ENCODE measurements at places on chromosomes 1 and 21.
A peak's percentile ranks its signal among the peaks of the same experiment; 100 is the strongest.

GRCh38 chr1:209870151-209870831 lies 42.5 kb downstream of the UTP25 start:
- DNase-seq: no peak

- DNase-seq: peak; percentile 48
Measured at GRCh38 chr1:160743266-160743665, 4.2 kb downstream of the SLAMF7 start.

DNA sequence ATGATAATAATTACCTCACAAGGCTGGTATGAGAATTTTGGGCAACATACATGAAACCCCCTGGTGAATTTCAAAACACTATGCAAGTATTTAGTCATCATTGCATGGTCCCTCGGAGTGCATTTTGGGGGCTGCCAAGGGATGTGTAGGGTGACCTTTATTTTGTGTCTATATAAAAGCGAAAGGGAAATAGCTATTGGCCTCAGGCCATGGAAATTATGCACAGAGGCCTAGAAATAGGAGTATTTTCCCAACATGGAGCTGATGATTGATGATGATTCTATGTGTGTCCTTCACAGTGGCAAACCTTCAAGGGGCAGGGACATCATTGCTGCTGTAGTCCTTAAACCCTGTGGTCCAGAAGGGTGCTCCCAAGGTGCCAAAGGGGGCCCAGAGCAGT lies 265.5 kb downstream of the ST6GALNAC3 start:
- no peak for DNase-seq

- DNase-seq: peak; percentile 69
Measured at GRCh38 chr1:15100121-15100879, 53.2 kb upstream of the TMEM51 start.

GRCh38 chr1:64030411-64030810 lies 173.0 kb upstream of the UBE2U start:
- DNase-seq: no peak

DNA sequence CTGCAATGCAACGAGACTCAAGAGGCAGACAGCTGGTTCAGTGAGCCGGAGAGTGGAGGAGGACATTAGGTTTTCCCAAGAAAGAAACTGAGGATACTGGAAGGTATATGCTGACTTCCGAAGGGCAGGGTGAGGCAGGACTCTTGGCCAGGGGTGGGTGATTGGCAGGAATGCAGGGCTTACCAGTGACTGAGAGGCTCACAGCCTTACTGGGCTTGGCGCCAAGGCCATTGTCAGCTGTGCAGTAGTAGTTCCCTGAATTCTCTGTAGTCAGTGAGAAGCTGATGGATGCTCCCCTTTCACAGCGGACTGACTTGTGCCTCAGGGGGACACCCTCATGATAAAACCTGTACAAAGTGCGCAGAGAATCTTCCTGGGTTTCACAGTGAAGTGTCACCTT lies 9.6 kb downstream of the FCRL5 start:
- DNase-seq: no peak

DNA sequence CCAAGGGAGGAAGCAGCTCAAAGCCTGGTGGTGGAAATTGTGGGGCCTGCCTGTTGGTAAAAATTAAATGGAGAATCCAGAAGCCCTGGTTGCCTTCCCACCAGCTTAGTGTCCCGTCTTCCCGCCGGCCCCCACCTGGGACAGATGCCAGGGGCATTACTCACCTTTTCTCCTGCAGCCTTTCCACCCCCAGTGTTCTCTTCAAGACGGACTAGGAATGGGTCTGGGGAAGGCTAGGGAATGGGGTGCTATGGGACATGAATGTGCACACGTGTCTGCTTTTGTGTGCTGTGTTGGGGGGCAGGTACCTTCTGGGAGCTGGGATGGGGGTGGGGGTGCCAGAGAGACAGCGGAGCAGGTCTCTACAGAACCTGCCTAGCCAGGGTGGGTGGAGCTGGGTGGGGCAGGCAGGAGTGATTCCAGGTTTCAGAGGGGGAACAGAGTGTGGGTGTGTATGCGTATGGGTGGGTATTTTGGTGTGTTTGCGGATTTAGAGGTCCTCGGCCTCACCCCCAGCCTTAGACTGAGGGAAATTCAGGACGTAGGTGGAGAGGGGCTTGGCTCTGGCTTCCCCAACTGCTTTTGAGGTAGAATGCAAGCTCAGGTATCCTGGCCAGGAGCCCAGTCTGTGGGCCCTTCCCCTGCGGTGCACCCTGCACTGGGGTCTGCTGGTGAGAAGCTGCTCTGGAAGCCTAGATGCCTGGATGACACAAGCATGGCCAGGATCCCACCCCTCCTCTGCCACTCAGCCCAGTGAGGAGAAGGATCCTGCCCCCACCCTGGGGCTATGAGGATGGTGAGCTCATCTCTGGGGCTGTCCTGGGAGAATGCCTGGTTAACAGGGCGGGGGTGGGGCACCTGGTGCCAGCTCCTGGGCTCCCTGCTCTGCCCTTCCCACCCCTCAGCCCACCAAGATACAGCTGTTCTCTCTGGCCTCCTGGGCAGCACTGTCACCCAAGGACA lies 7.8 kb downstream of the VANGL2 start:
- no peak for DNase-seq

- DNase-seq: no peak
Measured at GRCh38 chr21:33762803-33763581, 120.7 kb downstream of the ITSN1 start.

- no peak for DNase-seq
Measured at GRCh38 chr1:11352058-11352715, 79.2 kb downstream of the UBIAD1 start.

GRCh38 chr1:29708796-29709703 lies 472.7 kb downstream of the PTPRU start:
- peak; percentile 28 for DNase-seq

GRCh38 chr1:200972985-200973742 lies 50.4 kb downstream of the KIF21B start:
- DNase-seq: no peak

- no peak for DNase-seq
Measured at GRCh38 chr1:161973924-161974845, 49.5 kb downstream of the OLFML2B start.

GRCh38 chr1:186793582-186793927 lies 35.2 kb upstream of the PLA2G4A start:
- no peak for DNase-seq

GRCh38 chr1:7026169-7026568 lies 240.9 kb downstream of the CAMTA1 start:
- DNase-seq: no peak

DNA sequence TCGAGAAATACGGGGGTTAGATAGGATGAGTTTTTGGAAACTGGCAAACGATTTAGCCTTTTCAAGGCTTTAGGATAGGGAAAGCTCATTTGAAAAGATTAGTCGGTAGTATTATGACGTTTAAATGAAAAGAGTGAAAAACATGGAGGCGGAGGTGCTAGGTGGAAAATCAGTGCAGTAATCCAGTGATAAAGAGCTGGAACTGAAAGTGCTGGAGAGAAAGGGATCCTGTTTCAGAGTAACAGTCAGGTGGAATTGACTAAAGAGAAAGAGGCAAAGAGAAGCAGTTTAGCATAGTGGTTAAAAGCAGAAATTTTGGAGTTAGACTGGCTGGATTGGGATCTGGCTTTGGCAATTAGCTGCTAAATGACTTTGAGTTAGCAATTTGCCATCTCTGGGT lies 945 bp downstream of the WDR3 start:
- DNase-seq: peak; percentile 4

GRCh38 chr1:47940326-47940725 lies 56.9 kb downstream of the TRABD2B start:
- DNase-seq: no peak

GRCh38 chr1:63640633-63641567 lies 47.7 kb downstream of the PGM1 start:
- no peak for DNase-seq

DNA sequence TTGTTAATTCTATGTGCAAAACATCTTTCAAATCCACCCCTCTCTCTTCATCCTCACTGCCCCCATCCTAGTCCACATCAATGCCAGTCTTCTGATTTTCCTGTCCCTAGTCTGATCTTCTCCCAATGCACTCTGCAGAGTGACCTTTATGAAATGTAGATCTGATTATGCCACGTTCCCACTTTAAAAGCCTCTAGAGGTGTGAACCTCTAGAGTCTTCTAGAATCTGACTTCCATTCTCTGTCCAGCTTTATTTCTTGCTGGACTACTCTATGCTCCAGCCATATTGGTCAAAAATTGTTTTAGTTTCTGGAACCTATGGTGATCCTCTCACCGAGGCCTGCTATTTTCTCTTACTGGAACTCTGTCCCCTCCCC lies 32.5 kb downstream of the ZNF648 start:
- no peak for DNase-seq

- DNase-seq: no peak
Measured at GRCh38 chr1:27535386-27535785, 45.4 kb upstream of the WASF2 start.

- no peak for DNase-seq
Measured at GRCh38 chr1:20110679-20111078, 8.7 kb downstream of the PLA2G2D start.

DNA sequence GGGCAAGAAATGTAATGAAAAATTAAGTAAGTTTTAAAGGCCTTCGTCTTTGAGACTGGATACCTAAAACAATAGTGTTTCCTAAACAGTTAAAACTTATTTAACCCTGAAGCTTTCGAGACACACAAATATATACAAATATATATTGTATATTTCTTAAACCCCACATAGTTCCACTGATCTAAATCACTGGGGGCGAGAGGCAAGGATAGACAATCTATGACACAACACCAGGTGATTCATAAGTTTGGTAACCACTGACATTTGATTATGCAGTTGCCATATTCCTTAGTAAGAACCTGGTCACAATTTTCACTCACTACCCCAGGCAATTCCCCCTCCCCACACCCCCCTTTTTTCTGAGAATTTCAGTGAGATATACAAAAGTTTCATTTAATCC lies 55.3 kb upstream of the BOLA1 start:
- peak; percentile 69 for DNase-seq

- no peak for DNase-seq
Measured at GRCh38 chr1:56456435-56457101, 122.8 kb downstream of the PLPP3 start.

- no peak for DNase-seq
Measured at GRCh38 chr1:17630048-17630830, 90.7 kb downstream of the ARHGEF10L start.

- no peak for DNase-seq
Measured at GRCh38 chr1:47643306-47644211, 205.7 kb downstream of the FOXD2 start.

DNA sequence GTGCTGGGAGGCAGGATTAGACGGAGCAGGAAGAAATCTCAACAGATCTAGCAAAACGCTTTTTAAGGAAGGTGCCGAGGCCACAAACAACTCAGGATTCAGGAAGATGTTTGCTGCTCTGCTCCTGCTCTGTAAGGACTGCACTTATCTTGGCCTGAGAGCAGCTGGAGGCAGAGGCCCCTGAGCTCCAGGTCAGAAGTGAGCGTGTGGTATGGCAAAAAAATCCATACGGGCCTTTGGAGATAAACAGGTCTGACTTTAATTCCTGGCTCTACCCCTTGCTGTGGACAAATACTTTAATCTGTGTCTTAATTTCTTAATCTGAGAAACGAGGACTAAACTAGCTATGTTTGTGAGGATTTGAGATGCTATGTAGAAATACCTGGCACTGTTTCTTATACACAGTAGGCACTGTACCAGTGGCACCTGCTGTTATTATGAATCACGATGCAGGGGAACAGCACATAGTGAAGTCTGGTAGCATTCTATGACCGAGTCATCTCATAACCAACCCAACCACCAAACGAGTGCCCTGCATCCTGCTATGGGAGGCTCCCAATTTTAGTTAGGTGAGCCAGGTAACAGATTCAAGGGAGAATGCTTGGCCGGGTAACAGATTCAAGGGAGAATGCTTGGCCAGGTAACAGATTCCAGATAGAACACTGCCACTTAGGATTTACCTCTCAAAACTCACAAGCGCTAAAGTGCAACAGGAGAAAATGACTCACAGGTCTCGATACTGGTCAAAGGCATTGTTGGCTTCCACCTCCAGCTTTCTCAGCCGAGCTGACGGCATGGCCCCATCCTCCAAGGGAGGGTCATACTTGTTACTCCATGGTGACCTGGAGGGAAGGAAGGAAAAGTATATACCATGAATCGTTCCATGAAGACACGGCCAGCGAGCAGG lies 65.9 kb downstream of the SLC66A1 start:
- DNase-seq: peak; percentile 55

- DNase-seq: no peak
Measured at GRCh38 chr1:98478121-98478520, 183.4 kb upstream of the SNX7 start.

GRCh38 chr1:17120962-17121837 lies 1.9 kb upstream of the PADI2 start:
- DNase-seq: no peak
